ENCODE measurements at places on chromosomes 7 and 10.

DNA sequence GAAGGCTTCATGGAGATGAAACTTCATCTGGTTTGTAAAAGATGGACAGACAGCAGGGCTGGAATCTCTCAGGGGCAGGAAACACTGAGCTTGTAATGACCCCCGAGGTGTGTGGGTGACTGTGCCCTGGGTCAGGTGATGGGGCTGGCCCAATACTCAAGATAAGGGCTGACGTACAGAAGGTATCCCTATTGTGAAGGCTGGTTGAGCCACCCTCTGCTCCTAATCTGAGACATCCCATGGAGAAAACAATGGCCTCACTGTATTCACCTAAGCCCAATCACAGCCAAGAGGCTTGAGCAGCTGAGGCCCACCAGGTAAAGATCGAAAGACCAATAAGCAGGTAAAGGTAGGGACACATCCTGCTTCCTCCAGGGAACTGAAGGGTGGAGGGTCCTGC lies 34.8 kb upstream of the NUB1 start:
- no peak for DNase-seq

DNA sequence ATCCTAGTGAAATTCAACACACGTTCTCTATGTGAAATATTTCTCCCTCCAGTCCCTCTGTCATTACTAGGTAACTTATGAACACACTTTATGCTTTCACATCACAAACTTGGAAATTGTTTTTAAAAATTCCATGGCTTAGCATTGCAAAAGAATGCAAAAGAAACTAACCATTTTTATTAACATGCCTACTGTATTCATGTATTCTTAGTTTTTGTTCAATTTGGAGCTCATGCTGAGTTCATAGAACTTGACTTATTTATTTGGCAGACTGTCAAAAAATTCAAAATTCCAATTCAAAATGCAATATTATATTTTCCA lies 155.0 kb upstream of the SEMA3C start:
- DNase-seq, result no peak

DNA sequence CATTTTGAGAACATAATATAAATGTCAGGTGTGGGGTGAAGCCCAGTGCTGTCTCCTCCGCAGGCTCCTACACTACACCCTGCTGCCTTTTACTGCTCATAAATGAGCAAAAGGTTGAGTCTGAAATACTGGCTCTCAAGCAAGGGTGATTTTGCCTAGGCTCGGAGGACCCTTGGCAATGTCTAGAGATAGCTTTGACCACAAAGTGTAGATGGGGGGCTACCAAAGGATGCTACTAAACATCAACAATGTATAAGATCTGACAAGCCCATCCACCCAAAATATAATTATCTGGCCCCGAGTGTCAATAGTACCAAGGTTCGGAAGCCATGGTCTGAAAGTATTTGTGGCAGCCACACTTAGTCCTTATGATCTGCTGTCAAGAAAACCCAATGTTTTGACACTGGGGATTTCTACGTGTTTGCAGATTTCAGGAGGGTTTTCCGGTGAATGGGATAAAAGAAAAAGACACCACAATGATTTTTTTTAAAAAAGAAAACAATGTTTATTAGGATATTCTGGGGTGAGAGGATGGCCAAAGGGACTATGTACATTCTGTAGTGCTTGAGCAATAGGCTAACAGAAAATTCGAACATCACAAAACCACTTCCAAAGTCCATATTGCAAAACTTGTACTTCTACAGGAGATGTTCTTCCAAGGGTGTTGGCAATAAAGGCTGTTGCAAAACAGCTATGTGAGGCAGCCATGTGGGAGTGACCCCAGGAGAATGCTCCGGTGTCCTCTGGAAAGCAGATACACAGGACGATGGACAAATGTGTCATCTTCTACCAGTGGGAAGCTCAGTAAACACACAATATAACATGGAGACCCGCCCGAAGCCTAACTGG lies 216.3 kb downstream of the GFRA1 start:
- DNase-seq, result no peak

GRCh38 chr7:64320547-64321513 lies 7.1 kb downstream of the ZNF736 start:
- DNase-seq, result no peak
